Islet precursor cell (in vitro differentiated cells): ENCODE measurements at places on chromosomes 2 and 18.

DNA sequence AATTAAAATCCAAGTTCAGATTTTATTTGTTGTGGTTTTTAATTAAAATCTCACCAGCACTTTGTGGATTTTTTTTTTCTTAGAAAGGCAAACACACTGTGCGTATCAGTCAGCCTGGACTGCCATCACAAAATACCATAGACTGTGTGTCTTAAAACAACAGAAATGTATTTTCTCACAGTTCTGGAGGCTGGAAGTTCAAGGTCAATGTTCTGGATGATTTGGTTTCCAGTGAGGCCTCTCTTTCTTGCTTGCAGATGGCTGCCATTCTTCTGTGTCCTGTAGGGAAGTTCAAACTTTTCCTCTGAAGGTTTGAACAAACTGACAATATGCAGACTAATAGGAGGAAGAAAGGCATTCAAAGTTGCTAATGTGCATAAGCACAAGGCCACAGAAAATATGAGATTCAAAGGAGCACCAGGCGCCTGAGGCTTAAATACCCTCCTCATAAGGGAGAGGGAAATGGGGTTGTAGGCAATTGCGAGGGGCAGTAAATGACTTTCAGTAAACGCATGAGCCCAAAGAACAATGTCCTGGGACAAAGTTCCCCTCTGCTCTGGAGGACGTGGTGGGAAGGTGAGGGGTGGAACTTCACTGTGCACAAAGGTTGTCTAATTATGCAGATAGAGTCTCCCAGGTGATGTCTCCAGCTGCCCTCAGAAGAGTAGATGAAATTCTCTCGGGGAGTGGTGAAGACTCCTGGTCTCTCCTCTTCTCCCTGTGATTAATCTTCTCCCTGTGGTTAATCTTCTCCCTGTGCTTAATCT is 26.5 kb upstream of the KCNF1 start:
- DNase-seq = peak; percentile 22

GRCh38 chr2:26316845-26317244 is 29.1 kb upstream of the SELENOI start:
- DNase-seq = no peak

DNA sequence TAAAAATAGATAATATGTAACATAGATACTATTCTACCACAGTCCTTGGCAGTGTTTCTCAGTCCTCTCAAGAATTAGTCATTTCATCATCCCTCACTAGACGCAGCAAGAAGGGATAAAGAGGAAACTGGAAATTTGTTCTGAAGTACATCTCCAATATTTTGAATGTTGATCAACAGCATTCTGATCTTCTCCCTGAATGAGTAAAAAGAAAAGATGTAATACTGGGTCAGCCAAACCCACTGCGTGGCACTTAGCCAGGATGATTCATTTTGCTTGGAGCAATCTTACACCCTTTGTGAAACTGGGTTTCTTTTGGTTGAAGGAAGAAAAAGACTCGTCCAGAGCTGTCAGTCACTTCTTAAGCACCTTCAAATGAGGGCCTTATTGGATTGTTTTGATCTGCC is 54.1 kb downstream of the TAF1B start:
- no peak for DNase-seq

GRCh38 chr2:157492189-157492773 is 48.4 kb upstream of the CYTIP start:
- peak; percentile 80 for DNase-seq
